CD4-positive, alpha-beta T cell treated with Interleukin-4 for 4 hours (primary cell): ENCODE measurements at places on chromosomes 12 and 14.

- no peak for DNase-seq
These were observed 204.4 kb downstream of the SYT1 start for GRCh38 chr12:79069009-79069408.

GRCh38 chr14:92437309-92437708 is 76.3 kb upstream of the RIN3 start:
- no peak for DNase-seq

GRCh38 chr12:497501-498160 is 37.9 kb downstream of the B4GALNT3 start:
- DNase-seq = no peak

DNA sequence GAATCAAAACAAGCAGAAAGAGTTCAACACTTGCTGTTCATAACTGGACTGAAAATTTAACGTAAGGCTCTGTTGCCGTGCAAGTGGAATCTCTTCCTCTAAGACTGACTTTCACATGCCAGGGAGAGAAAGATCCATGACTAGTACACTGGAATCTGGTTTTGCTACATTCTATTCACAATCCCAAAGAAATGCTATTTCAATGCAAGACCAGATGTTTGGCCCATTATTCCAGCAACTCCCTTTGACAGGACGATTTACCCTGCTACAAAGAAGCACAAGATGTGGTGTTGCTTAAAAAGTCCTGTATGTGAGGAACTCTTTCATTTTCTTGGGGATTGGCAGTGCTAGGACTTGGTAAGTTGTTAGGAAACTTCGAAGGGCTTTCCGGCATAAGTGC is 17.4 kb downstream of the RFC5 start:
- no peak for DNase-seq

- no peak for DNase-seq
These were observed 545 bp downstream of the SMARCC2 start for GRCh38 chr12:56188778-56189098.

GRCh38 chr12:5963515-5963914 is 18.5 kb upstream of the ANO2 start:
- no peak for DNase-seq

- DNase-seq = no peak
These were observed 43.7 kb downstream of the HELB start for GRCh38 chr12:66345956-66346355.

- DNase-seq = no peak
These were observed 125.4 kb downstream of the SLC38A6 start for GRCh38 chr14:61106271-61106958.

GRCh38 chr14:22512106-22512814 is 76.8 kb downstream of the DAD1 start:
- DNase-seq = no peak

- no peak for DNase-seq
These were observed 69.5 kb upstream of the LMO3 start for GRCh38 chr12:16675438-16675837.

- no peak for DNase-seq
These were observed 168.4 kb upstream of the AVPR1A start for GRCh38 chr12:63319386-63319785.

DNA sequence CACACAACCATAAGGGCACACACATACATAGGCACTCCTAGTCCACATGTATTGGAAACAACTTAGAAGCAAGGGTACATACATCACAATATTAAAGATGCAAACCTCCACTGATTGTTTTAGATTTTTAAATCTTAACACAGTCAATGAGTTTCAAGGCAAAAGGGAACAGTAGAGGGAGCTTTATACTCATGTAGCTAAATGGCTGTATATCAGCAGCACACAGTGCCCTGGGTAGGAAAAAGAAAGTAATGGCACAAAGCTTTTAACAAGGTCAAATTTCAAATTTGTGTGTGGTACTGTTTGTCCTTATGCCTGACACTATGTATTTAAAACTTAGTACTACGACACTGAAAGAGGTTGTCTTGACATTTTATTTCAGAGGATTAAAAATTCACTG is 262.0 kb downstream of the MED13L start:
- DNase-seq = no peak

DNA sequence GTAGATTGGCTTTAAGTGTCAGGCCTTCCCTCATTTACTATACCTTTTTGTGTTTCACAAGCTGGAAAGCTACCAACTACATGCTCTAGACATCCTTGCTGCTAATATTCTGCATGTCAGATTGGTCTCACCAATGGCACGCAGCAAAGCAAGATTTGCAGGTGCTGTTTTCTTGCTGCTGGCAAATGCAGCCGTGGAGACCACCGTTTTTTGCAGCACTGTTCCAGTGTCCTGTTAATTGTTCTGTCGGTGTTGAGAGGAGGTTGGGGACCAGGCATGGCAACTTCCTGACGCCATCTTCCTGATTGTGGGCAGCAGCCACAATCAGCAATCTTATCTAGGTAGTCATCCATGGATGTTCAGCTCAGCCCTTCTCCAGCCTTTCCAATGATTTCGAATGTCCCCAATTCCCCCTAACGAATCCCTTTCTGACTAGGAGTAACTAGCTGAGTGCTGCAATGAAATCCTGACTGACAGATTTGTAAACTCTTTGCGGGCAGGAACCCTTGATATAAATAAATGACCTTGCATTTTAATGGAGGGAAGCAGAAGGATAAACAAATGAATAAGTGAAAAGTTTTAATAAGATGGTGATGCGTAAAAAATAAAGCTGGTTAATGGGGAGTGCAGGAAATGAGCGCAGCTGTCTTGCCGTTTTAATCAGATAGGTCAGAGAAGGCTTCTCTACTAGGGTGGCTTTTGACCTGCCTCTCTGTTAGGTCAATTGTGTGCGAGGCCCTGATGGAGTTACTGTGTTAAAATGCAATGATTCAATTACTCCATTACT is 574 bp upstream of the CRADD start:
- DNase-seq = no peak

GRCh38 chr12:67315661-67316060 is 46.5 kb downstream of the CAND1 start:
- DNase-seq = no peak

DNA sequence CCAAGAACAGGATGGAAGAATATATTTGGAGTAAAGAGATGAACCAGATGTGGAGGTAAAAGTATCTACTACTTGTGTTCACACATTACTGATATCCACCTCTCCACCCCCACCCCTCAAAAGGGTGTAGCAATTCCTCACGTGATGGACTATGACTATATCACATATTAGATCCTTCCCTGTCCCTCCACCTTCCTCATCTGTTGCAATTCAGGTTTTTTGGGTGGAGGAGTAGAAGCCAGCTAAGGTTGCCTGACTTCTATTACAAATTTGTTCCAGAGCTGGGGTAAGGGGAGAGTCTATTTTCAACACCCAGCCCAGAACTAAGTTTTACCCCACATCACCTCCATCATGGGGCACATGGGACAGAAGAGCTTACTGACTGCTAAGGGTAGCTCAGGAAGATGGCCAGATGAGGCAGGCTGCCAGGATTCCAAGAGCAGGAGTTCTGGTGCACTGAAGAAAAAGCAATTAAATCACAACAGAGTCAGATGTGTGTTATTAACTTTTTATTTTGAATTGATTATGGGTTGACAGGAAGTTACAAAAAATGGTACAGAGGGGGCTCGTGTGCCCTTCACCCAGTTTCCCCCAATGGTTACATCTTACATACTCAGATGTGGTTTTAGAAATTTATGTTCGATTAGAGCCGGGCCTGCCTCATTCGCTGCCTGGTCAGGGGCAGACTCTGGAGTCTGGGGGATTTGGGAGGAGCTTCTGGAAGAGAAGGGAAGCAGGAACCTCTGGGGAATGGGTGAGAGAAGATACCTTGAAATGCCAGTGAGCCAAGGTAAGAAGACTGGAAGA is 2.1 kb downstream of the RNASE13 start:
- no peak for DNase-seq

- no peak for DNase-seq
These were observed 57.2 kb upstream of the RHOJ start for GRCh38 chr14:63147018-63147417.

DNA sequence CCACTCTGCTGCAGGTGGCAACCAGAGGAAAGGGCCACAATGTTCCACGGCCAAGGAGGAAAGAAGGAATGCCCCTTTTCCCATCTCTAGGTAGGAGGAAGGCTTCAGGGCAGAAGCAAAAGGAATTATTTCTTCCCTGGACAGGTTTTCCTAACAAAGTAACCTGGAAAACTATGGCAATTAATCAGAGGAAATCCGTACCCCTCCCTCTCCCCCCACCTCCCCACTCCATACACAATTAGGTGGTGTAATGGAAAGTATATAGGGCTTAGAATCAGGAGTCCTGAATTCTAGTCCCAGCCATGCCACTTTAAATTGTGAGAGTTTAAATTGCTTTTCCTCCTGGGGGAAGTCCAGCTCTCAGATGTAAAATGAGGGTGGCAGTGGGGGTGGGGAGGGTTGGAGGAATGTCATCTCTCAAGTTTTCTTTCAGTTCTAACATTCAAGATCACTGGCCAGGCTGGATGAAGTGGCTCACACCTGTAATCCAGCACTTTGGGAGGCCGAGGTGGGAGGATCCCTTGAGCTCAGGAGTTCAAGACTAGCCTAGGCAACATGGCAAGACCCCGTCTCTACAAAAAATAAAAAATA is 1.7 kb downstream of the DHH start:
- DNase-seq = no peak

- DNase-seq = no peak
These were observed 2.4 kb downstream of the DYNC1H1 start for GRCh38 chr14:101966742-101967141.

- no peak for DNase-seq
These were observed 18.2 kb downstream of the IFNG-AS1 start for GRCh38 chr12:68007466-68007865.

DNA sequence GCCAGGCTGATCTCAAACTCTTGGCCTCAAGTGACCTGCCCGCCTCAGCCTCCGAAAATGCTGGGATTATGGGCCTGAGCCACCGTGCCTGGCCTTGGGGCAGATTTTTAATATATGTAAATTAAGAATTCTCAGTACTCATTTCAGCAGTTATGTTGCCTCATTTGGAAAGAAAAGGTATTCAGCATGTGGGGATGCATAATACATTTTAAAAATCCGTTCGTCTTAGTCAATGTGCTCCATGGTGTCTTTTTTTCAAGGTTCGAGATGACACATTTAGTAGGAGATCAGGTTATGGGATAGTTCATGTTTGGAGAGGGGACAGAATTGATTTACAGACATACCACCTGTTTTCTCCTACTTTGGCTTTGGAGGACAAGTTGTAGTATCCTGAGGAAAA is 10.2 kb downstream of the SYNE2 start:
- DNase-seq = no peak

GRCh38 chr14:92652413-92653151 is 95.8 kb downstream of the LGMN start:
- no peak for DNase-seq

- no peak for DNase-seq
These were observed 55.5 kb upstream of the TTC7B start for GRCh38 chr14:90871605-90872233.

DNA sequence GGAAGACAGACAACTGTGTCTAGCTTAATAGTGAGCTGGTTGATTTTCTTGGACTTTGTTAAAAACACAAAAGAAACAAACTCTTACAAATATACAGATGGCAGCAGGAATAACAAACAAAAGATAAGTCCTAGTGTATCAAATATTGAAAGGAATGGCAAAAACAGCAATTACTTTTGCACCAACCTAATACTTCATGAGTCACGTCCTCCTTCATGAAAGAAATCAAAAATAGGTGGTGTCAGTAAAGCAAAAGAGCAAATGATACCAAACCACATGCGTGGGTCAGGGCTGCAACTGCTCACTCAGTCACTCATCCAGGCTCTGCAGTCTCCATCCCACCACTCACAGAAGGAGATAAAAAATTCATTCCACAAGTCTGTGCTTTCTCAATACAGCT is 11.8 kb downstream of the ATG14 start:
- no peak for DNase-seq
